Stimulated activated naive CD4-positive, alpha-beta T cell (primary cell): ENCODE measurements at places on chromosomes 4 and X.

DNA sequence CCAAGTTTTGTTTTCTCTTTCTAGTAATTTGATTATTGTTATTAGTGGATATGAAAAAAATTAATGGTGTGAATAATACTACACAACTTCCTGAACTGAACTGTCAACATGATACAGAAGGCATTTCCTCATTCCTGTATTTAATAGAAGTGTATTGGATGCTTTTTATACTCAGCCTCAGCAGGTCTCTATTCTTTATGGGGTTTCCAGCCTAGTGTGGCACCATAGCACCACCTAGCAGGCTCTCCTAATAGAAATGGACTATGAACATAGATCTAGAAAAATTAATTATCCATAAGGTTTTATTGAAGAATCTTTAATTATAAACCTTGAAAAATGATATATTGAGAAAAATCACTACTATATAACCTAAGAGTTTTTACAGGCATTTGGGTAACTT lies 52.4 kb downstream of the GLRB start:
- no peak for DNase-seq

DNA sequence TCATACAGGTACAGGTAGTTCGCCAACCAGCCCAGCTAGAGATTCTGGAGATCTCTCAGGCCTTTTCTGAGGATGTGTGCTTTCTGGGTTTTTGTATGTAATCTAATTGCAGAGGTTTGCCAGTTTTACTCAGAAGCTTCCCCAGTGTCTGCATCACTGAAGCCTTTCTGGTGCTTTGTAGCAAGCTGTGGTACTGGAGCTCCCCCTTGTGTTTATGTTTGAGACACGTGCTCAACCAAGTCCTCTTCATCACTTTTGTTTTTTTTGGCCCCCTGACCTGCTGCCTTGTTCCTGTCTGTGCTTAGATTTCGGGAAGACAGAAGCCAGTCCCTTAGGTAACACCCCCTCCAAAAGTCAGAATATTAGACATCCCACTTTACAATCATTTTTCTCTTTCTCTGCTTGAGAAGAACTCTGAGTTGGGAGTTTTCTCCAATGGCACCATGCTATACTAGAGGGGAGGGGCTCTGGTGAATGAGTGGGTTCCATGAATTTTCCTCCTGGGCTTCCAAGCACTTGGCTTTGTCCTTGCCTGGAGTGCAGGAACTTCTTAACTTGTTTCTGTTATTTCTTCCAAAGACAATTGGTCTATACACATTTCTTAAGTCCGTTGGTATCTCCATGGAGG lies 128.4 kb upstream of the TBC1D9 start:
- no peak for DNase-seq

DNA sequence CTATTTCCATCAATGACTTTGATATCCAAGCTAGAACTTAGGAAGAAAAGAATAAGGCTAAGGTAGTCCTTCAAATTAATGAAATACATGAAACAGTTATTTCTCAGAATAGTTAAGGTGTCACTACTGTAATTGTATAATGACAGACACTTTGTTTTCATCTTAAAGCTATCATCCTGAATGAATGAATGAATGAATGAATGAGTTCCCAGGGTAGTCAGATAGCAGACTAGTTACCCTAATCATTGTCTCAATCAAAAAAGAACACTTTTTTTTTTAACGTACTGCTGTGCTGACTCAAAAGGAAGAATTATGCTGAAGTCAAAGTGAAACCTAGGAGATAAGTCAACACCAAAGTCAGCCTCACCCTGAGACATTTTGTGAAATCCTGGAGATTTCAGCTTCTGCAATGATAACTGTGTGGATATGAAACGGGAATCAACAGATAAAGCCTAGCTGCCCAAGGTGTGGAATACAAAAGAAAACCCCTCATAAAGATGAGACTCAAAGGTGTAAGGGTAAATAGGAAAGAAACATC lies 68.3 kb upstream of the CNKSR2 start:
- DNase-seq, result no peak

DNA sequence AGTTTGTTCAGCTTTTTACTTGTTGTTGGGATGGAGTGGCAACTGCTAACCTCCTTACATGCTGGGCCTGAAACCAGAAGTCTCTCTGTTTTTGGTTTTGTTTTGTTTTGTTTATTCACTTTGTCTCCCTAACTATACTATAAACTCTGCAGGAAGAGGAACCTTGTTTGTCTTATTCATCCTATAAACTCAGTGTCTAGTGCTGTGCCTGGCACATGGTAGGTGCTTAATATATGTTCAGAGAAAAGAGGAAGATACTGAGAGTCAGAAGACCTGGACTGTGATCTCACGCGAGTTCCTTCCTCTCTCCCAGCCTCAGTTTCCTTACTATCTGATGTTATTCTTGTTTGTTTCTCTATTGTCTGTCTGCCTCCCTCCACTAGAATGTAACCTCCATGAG lies 71.3 kb downstream of the PRPS1 start:
- no peak for DNase-seq

- DNase-seq, result no peak
These were observed 28.7 kb upstream of the FAT1 start for GRCh38 chr4:186752325-186752724.

GRCh38 chr4:43357252-43357974 lies 464.9 kb downstream of the GRXCR1 start:
- no peak for DNase-seq

GRCh38 chr4:114364857-114365256 lies 233.8 kb upstream of the UGT8 start:
- no peak for DNase-seq

DNA sequence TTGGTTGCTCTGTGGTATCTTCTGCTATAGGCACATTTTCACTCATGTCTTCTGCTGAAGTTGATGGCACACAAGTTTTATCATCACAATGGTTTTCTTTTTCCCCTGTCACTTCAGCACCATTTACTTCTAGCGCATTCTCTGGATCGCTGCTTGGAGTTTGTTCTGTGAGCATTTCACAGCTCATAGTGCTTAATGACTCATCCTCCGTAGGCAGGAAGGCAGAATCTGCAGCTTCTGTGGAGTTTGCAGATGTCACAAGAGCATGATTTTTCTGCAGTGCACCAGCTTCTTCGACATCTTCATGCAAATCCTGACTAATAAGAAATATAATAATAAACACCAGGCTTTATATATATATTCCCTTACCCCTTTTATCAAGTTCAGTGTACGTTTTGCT lies 83.6 kb downstream of the CHM start:
- no peak for DNase-seq

DNA sequence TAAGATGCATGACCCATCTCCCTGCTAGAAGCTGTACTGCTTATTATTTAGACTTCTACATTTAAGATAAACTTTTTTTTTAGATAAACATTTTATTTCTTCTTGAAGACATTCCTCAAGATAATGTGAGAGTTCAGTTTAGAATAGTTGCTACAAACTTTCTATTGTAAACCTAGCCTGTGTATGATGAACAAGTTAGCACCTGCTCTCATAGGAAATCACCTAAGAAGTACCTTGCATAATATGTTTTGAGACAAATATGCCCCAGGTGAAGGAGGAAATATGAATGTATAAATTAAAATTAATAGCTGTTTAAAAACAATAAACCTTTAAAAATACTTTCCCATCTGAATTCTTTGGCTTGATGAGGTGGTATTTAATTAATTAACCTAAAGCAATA lies 35.6 kb downstream of the RASGEF1B start:
- DNase-seq, result no peak

- no peak for DNase-seq
These were observed 836.0 kb downstream of the TRIML1 start for GRCh38 chr4:188975271-188975670.

DNA sequence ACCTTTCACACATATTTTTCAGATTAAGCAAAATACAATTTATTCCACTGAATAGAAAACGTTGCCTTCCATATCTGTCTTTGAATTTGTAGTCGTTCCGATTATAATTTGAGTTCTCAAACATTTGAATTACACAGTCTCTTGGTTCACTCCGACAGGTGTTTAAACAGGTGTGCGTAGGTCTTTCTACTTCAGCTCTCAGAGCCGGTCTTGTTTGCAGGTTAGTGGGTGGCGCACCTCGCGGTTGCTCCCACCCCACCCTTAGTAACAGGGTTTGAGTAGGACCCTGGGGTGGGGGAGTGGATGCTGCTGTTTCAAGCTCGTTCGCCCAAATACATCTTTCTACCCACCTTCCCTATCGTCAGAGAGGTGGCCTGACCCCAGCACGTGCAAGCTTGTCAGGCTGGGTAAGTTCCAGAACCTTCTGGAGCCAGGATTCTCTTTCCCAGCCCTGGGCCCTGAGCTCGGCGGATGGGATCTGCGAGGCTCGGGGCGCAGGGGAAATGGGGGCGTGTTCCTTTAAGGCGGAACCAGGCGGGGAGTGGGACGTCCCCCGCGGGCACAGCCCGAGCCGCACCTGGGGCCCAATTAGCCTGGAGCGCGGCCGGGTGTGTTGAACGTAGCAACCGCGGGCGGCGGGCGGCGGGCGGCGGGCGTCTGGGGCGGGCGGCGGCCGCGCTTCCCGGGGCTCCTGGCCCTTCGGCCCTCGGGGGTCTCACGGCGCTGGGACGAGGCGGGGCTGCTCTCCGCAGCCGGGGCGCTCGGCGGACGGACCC lies at the start of gene FAM149A:
Gene FAM149A, plus strand, starts transcription at position 591 of the 776 bp plus-strand sequence.
- DNase-seq, result no peak

DNA sequence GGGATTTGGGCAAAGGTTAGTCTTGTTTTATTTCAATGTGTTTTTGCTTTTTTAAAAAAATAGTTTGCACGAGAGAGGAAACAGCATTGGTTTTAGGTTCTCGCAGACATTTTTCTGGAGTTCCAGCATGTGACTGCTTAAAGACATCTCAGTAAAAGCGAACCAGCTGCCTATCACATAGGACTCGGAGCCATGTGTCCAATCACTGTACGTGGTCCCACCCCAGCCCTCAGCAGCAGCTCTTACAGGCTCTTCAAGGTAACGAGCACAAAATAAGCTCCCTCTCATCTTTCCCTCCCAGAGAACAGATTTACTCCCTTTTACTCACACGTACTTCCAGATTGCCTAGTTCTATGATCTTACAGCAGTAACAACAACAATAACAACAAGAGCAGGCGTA lies 68.7 kb downstream of the MCF2 start:
- no peak for DNase-seq

DNA sequence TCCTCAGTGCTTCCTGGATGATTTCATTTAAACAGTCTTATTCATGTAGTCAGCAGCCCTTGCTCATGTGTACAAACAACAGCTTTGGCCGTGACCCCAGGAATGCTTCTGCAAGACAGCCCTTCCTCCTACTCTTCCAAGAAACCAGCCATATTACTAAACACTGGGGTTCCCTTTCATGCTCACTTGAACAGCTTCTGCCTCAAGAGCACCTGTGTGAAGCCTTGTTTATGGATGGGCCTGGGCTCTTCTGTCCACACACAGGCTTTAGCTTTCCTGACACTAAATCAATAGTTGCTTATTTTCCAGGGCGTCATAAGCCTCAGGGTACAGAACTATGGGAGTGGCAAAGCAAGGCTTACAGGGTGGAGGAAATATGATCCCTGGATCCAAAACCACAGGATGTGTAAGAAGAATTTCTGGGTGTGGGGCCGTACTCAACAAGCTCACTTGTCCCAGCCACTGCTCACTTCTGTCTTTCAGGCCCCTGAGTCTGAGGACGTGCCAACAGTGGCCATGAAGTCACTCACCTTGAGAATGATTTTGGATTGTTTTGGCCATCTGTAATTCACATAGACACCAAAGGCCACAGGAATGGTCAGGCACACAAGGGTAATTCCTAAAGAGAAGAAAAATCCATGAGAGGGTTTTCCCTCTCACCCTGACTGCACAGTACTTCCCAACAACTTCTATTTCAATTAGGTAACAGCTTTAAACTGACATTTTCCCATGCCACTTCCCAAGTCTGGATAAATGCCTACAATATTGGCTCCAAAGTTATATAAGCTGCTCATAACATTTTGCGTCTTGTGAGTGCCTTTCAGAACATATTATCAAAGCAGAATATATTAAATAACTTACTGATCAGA lies 17.7 kb downstream of the SLC10A6 start:
- DNase-seq, result no peak

DNA sequence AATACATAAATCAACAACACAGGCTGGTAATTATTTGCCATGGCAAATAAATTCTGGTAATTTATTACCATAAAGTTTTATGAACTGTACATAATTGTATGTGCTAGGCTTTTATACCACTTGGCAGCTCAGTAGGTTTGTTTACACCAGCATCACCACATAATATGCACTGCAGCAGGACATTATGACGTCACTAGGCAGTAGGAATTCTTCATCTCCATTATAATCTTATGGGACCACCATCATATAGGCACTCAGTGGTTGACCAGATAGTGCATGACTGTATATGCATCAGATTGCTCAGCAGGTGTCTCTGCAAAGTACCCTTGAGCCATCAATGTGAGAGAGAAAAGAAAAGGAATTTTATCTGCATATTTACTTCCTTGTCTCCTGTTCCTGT lies 295.4 kb downstream of the CFAP47 start:
- DNase-seq, result no peak

DNA sequence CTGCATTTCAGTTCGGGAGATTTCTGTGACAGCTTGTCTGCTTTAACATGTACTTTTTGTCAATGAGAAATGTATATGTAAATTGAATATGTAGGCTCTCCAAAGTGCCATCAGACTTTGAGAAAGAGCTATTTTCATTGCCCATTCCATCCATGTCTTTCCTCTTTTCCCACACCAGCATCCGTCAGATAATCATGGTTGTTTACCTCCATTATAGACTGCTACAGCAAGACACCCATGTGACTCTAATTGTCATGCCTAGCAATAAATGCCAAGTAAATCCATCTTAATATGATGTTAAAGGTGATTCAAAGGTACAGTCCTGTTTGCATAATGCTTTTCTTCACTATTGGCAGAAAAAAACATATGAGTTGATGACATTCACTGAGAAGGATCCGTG lies 1019.3 kb upstream of the GRID2 start:
- DNase-seq, result no peak

GRCh38 chr4:1500231-1500965 lies 94.2 kb upstream of the NKX1-1 start:
- DNase-seq, result no peak

DNA sequence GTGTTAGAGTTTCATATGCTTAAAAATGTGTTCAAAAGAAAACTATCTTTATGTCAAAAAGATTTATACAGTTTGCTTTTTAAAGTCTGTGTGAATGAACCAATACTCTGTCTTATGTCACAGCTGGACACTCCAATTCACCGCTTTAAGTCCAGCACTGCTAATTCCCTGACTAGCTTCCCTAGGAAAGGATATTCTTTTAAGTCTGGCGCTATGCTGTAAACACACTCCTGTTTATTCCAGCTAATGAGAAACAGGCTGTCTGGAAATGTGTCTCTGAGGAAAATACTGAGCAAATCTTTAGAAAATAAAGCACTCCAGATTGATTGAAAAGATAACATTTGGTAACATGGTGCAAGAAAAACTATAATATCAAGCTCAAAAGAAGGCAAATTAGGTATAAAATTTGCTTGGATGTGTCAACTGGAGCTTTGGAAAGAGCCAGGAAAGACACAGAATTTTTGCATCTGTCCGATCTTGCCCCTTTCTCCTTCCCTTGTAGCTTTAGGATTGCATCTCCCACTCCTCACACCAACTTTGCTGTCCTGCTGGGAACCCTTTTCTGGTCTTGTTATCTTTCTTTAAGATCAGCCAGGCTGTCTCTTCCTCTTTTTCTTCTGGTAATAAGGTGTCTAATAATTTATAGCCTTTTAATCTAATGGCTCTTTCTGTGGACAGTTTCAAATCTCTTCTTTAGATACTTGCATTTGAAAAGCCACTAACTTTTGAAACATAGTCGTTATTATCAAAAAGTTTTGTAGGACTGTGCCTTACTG lies 40.9 kb upstream of the VEGFC start:
- DNase-seq, result no peak
